ENCODE measurements at places on chromosomes 3 and 15.

GRCh38 chr15:101437618-101438481, 51.7 kb downstream of the PCSK6 start:
- DNase-seq = no peak

GRCh38 chr3:160754371-160754854, 1.6 kb upstream of the PPM1L start:
- no peak for DNase-seq

GRCh38 chr3:31353166-31353565, 179.6 kb upstream of the STT3B start:
- DNase-seq = no peak

DNA sequence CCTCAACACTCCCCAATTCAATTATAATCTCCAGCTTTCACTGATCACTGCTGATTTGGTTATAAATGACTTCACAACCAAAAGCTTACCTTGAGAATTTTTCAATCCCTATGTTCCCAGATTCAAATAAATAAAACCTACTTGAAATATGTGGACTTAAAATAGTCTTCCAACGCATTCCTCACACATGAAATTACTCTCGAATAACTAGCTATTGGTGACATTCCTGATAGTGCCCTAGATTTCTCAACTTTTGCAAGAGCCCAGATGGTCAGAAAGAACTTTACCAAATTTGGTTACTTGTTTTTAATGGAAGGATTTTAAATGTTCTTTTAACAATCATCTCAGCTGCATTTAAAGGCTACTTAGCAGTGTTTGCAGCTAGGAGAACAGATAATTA, 605.5 kb downstream of the FHIT start:
- DNase-seq = no peak

DNA sequence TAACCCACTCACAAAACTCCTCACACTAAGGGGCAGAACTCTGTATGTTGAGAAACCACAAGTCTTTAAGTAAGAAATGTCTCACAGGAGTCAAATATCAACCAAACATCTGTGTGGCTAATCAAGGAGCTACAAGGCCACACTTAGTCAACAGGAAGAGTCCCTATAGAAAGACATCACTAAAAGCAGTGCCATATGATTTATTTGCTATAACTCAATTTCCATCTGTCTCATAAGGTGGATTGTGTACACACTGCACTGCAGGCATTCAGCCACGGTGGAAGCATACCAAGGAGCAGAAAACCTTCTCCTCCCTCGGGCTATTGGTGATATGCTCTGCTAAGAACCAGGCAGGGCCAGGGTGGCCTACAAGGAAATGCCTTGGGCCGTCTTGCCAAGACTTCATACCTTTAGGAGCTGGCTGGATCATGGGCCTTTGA, 197.6 kb upstream of the CFAP20DC start:
- DNase-seq = no peak

DNA sequence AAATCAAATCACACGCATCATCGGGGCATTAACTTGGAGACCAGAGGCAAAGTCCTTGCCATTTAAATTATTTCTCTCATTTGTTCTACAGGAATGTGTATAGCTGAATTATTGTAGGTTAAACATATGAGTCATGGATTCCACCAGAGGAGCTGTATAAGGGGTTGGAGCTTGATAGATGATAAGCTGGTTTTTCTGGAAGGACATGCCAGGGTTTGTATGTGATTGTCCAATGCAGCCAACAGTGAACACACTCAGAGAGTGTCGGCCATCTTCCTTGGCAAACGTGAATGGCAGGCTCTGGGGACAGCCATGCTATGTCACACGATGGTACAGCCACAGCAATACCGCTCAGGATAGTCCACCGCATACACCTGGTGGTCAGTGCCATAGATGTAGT, 25.1 kb downstream of the SSUH2 start:
- DNase-seq = no peak

DNA sequence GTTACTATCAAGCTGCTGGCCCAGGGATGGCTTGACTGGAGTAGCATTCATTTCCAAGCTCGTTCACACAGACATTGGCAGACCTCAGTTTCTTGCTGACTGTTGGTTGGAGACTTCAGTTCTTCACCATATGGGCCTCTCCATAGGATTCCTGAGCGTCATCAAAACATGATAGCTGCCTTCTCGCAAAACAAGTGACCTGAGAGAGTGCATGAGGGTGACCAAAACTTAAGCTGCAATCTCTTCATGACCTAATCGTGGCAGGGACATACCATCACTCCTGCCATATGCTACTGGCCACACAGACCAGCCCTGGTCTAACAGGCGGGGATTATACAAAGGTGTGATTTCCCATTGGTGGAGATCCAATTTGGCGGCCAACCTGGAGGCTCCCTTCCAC, 46.0 kb upstream of the C3orf22 start:
- DNase-seq = no peak

DNA sequence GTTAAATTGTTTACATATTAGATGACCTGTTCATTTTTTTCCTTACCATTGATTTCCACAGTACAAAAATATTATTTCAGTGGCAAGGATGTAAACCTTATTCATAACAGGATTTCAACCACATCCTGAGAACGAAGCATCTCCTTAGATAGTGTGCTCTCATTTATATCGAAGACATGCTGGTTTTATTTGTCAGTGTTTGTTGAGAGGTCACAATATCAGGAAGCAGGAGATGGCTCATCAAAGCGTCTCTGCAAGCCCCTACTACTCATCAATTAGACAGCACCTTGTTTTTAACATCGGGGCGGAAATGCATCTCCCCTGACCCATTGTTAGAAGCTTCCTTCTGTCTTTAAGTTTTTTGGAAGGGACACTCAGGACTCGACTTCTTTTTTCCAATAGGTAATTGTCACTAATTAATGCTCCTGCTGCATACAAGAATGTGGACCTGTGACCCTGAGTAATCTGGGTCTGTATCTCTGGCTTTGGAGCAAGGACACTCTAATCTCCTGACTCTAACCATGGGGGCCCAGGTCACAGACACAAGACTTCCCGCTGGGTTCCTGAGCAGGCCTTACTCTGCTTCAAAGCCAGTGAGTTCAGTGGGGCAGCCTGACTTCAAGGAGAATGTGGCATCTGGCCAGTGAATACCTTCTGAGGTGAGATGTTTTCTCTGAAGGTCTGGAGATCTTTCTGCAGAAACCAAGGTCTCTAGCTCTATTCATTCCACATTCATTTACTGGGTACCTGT, 50.3 kb downstream of the MECOM start:
- DNase-seq = no peak

DNA sequence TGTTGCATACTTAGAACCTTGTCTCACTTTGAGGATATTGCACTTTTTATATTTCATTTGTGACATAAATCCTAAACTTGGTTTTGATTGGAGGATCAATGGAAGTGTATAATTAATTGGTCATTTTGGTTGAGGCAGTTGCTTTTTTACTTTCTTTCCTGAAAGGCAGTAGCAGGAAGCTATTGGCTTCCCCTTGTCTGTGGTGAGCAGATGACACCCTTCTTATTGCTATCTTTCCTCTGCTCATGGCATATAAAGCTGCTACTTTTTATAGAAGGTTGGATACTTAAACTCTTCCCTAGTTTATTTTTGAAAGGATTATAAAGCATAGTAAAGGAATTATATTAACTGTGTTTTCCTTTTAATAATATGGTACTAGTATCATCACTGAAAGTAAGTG, 28.6 kb downstream of the FAM98B start:
- DNase-seq = no peak

GRCh38 chr15:52136442-52136980, 23.9 kb upstream of the BCL2L10 start:
- no peak for DNase-seq

- DNase-seq = no peak
These were observed 114.2 kb upstream of the NECTIN3 start for GRCh38 chr3:110957247-110958025.

DNA sequence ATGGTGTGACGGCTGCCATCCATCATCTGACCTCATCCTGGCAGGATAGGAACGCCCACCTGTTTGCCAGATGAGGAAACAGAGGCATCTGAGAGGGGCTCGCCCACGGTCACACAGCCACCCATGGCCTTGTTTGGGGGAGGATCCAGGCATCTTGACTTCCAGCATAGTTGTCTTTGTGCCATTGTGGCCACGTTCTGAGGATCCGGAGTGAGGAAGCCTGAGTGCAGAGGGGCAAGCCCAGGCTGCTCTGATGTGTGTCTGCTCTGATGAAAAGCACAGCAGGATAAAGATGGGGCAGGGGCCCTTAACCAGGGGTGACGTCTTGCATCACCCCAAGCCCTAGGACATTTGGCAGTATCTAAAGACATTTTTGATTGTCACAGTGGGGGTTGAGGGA, 58.7 kb downstream of the FGD5 start:
- DNase-seq = no peak
